ENCODE measurements at places on chromosomes 12 and 14. TPM values are rescaled to one million over a fixed set of nuclear protein-coding genes. Genes with fewer than 3 reads are reported as not detected.

IAPP gene
- total RNA-seq: not detected

DNA sequence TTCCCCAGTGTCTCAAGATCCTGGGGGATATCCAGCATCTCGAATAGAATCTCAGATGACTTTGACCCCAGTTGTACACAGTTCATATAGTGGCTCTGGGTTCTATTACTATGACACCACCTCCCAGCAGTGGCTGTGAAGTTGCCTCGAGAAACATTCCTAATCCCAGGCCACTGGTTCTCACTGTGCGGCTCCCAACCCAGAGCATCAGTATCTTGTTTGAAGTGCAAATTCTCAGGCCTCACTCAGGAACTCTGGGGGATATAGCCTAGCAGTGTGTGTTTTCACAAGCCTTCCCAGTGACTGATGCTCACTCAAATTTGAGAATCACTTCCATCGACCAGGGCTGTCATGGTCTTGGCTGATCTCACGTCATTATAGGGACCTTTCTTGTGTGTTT is 69.3 kb upstream of the IGF1 start:
- DNase-seq: no peak

DNA sequence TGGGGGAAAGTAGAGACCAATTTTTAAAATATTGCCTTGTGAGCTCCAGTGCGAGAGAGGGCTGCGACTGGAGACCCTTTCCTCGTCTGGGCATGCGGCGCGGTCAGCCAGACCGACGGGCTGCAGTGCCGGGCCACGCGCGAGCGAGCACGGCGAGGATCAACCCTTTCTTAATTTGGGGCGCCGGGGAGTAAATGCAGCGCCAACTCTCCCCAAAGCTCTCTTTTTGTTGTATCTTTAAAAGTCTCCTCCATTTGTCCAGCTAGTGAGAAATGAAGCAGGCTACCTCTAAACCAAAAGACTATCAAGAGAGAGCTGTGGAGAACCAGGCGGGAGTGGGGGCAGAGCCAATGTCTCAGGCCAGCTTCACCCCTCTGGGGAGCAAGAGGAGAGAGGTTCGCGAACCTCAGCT is 1.4 kb downstream of the SIX1 start:
- DNase-seq: no peak

- DNase-seq: no peak
Observed at GRCh38 chr12:109732321-109733305, 19.0 kb downstream of the FAM222A start.

GRCh38 chr12:121781484-121781997 is 11.9 kb downstream of the RHOF start:
- DNase-seq: no peak

Measured in right cardiac atrium (tissue), 5 donors.